Pons (tissue), 1 donor: ENCODE measurements at places on chromosomes 16 and 17.
A peak's percentile ranks its signal among the peaks of the same experiment; 100 is the strongest.

DNA sequence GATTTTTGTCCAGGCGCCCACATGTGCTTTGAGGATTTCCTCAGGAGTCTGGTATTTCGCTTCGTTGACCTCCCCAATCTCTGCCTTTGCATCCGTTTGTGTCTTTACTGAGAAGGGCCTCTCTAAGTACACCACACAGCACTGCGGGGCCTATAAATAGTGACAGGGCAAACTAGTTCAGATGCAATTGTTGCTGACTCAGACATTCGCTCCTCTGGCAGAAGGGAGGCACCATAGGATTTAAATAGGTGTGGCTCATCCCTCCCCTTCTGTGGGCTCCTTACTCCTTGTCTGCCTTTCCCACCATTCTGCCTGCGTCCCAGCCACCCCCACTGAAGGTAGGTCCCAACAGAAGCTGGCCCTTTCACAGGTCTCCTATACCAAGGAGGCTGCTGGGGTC is 192.3 kb downstream of the SHISA9 start:
- no peak for DNase-seq

DNA sequence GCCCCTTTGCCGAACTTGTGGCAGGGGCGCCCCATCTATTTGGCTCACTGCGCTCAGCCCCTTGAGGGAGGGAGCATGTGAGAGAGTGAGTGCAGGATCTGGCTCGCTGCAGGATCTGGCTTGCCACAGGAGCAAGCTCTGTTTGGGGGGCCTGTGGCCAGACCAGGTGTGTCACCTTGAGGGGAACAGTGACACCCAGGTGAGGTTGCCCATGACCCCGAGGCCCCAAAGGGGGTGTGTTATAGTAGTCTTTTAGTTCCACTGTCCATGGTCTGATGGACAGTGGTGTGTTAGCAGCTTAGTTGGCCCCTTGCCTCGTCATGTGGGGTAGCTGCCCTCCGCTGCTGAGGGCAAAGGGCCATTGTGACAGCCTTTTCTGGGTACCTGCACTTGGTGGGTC is 41.6 kb downstream of the CCDC42 start:
- no peak for DNase-seq

DNA sequence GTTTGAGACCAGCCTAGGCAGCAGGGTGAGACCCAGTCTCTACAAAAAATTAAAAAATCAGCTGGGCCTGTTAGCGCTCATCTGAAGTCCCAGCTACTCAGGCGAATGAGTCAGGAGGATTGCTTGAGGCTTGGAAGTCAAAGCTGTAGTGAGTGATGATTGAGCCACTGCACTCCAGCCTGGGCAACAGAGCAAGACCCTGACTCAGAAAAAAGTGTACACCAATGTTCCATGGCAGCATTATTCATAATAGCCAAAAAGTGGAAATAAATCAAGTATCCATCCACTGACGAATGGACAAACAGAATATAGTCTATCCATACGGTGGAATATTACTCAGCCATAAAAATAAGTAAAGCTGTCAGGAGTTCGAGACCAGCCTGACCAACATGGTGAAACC is 2.6 kb downstream of the NMRAL1 start:
- no peak for DNase-seq

- peak; percentile 16 for DNase-seq
Observed at GRCh38 chr17:20852239-20852989, 190.4 kb downstream of the USP22 start.
